Activated CD4-positive, alpha-beta memory T cell treated with anti-CD3 and anti-CD28 coated beads for 36 hours (primary cell): ENCODE measurements at places on chromosomes 7 and 10.

GRCh38 chr7:39721345-39721744 is 98.0 kb downstream of the RALA start:
- no peak for DNase-seq

DNA sequence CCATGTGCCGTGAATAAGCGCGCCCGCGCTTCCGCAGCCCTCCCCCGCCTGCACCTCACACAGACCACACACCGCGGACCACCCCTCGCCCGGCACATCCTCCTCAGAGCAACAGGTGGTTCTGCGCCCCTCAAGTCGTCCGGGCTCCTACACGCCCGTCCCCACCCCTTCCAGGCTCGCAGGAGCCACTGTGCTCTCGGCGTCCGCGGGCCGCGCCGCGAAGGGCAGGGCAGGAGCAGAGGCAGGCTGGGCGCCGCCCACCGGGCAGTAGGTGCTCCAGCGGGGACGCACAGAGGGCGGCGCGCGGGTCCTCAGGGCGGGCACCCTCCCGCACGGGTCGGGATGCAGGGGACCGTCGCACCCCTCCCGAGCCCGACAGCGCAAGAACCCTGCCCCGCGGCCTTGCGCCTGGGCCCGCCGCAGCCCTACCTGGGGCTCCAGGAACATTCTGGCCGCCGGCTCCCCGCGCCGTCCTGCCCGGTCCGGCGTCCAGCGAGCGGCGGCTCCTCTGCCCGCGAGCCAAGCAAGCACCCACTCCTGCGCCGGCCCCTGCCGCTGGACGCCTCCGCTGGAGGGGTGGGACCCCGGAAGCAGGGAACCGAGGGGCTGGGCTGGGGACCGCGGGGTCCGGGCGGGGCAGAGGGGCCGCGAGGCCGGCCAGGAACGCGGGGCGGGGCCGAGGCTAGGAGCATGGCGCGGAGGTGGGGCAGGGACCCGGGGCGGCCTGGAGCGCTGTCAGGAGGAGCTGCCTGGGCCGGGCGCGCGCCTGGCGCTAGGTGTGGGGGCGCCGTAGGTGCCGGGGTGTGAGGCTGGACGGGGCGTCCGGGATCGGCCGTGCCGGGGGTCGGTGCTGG is 37.4 kb downstream of the RASGEF1A start:
- peak; percentile 46 for DNase-seq

- no peak for DNase-seq
Measured at GRCh38 chr10:123665491-123666286, 466 bp upstream of the GPR26 start.

GRCh38 chr10:1670541-1671365 is 66.6 kb downstream of the ADARB2 start:
- DNase-seq: no peak

DNA sequence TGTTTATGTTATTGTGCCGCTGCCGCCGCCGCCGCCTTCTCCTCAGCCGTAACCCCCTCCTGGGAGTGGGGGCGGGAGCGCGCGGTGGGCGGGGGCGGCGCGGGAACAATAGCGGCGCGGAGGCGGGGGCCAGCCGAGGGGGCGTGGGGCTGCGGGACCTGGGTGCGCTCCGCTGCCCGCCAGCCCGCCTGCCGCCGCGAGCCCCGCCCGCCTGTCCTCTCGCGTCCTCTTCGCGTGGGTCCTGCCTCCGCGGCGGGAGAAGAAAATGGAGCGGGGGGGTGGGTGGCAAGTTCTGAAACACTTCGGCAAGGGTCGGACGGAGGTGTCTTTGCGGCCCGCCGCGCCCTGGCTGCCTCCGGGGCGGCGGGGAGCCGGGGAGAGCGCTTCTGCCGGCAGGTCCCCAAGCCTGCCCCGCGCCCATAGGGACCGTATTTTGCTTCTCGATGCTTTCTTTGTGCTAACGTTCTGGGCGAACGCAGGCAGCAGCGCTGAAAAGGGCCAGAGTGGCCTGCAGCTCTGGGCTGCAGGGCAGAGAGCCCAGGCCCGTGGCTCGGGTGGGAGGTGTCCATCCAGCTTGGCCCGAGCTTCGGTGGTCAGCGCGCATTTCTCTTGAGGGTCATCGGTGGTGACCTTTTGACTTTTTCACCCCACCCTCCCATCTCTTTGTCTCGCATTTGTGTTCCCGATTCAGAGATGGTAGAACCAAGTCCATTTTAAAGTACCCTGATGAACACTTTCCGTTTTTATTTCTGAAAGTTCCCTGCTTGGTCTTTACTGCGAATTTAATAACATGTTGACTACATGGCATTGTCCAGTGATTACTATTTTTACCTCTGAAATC is 613 bp downstream of the MAPK8 start:
- peak; percentile 65 for DNase-seq

GRCh38 chr10:31352436-31353226 is 33.6 kb downstream of the ZEB1 start:
- no peak for DNase-seq

GRCh38 chr7:50037086-50037485 is 56.0 kb downstream of the ZPBP start:
- no peak for DNase-seq

GRCh38 chr7:151694828-151695580 is 175.3 kb upstream of the RHEB start:
- no peak for DNase-seq

DNA sequence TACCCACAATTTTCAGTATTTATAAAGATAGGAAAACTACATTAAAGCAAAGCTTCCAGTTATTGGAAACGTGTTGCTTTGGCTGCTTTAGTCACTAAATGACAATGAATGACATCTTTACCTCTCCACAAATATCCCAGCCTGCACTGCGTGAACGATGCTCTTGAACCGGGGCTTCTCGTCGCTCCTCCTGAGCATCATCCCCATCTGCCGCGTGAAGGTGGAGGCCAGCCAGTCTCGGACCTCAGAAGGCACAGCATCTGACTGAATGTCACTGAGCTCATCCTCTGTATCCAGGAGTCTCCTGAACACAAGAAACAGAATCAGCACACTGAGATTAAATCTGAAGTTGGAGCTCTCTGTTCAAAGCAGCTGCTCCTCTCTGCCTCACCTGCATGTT is 191.3 kb downstream of the PDE1C start:
- DNase-seq: no peak

DNA sequence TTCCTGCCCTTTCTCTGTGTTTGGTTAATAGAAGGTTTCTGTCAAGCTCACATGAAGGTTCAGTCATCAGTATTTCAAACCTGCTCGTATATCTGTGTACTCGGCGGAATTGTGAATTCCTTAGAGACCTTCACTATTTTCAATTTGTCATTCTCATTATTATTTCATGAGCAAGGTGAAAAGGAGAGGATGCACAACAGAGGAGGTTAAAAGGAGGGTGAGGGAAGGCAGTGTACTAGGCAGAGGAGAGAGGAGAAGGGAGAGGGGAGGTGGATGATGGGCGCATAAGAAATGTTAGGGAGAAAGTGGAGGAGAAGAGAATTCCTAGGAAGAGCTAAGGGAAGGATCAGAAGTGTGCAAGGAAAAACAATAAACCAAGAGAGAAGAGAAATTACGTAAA is 185.0 kb upstream of the COBL start:
- no peak for DNase-seq

- no peak for DNase-seq
Measured at GRCh38 chr7:31114593-31115343, 62.7 kb downstream of the ADCYAP1R1 start.

- no peak for DNase-seq
Measured at GRCh38 chr7:100200693-100201092, 19.1 kb upstream of the PVRIG start.

GRCh38 chr10:29237786-29238185 is 51.1 kb upstream of the LYZL1 start:
- no peak for DNase-seq

GRCh38 chr10:78853864-78854263 is 214.9 kb upstream of the ZMIZ1 start:
- DNase-seq: no peak

GRCh38 chr10:110508159-110508788 is 10.6 kb downstream of the DUSP5 start:
- DNase-seq: no peak

GRCh38 chr10:93299606-93300287 is 182.4 kb downstream of the MYOF start:
- DNase-seq: no peak

DNA sequence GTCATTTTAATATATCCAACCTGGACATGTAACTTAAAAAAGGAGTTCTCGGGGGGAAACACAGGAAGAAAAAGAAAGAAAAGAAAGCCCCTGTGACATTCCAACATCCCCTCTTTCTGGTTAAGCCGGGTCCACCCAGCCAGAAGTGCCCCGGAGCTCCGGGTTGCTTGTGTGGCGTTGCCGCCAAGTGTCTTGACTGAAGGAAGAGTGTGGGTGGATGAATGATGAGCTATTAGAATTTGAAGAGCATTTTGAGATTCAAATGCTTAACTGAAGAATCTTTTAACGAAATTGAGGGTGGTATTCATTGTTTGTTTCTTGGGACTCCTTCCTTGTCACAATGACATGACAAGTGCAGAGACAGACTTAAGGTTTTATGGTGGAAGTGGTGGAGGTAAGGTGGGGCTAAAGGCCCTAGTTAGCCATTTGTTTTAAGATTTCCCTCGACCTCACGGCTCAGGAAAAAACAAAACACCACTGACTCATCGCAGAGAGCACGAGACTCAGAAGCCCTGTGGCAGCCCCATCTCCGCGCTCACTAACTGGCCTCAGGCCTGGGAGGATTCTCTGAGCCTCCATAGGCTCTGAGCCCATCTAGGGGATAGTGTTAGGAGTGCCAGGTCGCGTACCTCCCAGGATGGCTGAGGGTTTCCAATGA is 1.8 kb upstream of the GLI3 start:
- DNase-seq: no peak

DNA sequence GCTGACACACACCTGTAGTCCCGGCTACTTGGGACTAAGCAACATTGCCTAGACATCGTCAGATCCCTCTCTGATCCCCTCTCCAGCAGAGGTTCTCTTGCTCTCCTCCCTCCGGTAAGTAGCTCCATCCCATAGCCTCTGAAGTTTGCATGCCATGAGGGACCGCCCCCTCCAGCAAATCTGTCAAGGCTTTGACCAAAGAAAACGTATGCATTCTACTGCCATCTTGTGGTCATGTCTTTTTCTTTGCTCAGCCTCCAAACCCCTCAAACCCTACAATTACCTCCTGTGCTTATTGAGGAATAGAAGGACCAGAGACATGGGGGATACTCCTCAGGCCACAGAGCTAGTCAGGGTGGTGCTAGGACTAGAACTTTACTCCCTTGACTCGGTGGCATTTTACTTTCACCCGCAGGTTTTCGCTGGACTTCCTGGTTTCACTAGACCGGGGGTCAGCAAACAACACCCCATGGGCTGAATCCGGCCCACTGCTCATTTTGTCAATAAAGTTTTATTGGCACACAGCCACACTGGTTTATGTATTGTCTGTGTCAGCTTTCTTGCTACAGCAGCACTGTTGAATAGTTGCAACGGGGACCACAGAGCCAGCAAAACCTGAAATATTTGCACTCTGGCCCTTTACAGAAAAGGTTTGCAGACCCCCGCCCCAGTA is 202.6 kb upstream of the FOXK1 start:
- peak; percentile 16 for DNase-seq

DNA sequence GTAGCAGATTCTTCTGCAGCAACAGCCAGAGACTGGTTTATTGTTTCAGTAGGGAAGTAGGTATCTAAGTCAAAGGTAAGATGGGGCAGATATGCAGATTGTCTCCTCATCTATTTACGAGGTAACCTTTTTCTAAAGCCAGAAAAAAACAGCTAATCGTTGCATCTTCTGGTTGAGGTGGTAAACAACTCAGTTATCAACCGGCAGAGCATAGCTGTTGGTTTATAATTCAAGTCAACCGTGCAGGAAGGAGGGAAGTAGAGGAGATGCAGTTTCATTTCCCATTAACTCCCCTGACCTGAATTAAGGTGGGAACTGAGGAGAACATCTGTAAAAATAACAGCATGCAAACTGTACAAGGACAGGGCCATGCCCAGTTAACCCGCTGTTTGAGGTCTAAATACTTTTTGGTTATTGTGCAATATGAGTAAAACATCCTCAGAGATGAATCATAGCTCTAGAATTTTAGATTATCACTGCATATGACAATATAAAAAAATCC is 156.5 kb upstream of the ITGB1 start:
- DNase-seq: no peak

- no peak for DNase-seq
Measured at GRCh38 chr7:24858108-24858977, 101.1 kb upstream of the GSDME start.

DNA sequence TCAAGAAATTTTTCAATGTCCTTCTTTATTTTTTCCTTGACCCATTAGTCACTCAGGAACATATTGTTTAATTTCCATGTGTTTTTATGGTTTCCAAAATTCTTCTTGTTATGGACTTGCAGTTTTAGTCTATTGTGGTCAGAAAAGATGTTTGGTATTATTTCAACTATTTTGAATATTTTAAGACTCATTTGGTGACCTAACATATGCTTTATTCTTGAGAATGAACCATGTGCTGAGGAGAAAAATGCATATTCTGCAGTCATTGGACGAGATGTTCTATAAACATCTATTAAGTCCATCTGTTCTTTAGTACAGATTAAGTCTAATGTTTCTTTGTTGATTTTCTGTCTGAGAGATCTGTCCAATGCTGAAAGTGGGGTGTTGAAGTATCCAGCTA is 42.3 kb upstream of the MDFIC start:
- DNase-seq: no peak

DNA sequence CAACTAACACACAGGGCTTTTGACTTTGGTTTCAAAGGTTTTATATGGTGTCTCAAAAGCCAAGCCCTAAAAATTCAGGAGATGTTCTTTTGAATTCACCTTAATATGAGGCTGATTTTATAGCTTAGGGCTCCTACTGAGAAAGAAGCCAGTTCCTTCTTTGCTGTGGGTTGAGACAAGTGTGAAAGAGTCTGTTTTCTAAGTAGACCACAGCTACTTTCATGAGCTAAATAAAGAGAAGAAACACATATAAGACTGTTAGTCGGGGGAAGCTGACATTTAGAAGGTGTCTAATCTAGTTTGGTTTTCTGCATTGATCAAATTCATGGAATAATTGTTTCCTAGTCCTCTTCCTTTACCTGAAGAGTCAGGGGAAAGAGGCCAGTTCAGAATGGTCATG is 332.1 kb upstream of the CELF2 start:
- DNase-seq: no peak
